ENCODE measurements at places on chromosomes 5 and 9.

DNA sequence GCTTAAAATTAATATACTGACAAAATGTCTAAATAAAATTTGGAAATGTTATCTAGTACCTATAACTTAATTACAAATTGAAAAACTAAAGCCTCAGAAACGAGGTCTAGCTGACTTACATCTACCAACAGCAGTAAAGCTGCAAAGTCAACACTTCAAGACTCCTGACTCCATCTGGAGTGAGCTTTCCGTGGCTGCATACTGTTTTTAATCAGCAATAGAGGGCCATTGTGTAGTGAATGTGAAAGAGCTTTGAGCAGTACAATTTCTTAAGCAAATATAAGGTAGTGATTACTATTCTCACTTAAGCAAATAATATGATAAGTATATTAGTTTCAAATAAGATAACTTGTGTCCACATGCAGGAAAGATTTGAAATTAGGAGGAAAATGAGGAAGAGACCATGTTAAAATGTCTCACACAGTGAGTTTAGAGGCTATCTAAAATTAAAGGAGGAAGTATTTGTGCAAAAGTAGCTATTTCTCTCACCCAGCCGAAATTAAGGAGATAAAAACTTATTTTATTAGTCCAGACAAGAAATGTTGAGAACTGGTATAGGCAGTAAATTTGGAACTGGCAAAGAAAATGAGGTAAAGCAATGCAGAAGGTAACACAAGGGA lies 6.4 kb downstream of the SPINK6 start:
- DNase-seq, result peak; percentile 40

DNA sequence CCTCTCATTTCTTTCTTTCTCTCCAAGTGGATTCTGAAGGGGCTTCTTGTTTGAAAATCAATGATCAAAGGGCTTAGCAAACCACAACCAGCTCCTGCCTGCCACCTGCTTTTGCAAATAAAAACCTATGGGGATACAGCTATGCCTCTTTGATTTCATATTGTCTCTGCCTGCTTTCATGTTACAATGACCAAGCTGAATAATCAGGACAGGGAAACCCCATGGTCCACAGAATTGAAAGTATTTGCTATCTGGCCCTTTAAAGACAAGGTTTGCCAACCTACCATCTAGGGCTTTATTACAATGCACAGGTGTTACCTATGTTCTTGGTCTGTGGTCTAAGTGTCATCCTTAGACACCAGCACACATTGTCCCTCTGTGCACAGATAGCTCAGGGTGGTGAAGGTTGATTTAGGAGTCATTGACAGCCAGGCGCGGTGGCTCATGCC lies 28.8 kb upstream of the PLIN2 start:
- DNase-seq, result peak; percentile 13

GRCh38 chr5:163245584-163245983 lies 191.8 kb upstream of the CCNG1 start:
- no peak for DNase-seq

DNA sequence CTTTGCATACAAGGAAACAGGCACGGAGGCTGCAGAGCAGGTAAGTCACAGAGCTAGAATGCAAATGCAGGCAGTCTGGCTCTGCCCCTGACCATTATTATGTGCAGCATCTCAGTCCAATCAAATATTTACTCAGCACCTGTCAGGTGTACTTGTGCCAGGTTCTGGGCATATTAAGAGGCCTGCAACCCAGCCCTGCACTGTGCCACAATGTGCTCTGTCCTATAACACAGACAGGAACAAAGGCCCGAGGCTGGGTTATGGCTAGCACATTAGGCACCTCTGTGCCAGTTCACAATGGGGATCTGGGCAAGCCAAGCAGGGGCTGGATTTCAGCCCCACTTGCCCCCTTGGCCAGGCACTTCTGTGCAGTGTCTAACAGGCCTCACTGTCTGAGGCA lies 14.0 kb downstream of the ARL15 start:
- DNase-seq, result peak; percentile 63

GRCh38 chr9:4982721-4983482 lies 2.2 kb upstream of the JAK2 start:
- DNase-seq, result no peak

DNA sequence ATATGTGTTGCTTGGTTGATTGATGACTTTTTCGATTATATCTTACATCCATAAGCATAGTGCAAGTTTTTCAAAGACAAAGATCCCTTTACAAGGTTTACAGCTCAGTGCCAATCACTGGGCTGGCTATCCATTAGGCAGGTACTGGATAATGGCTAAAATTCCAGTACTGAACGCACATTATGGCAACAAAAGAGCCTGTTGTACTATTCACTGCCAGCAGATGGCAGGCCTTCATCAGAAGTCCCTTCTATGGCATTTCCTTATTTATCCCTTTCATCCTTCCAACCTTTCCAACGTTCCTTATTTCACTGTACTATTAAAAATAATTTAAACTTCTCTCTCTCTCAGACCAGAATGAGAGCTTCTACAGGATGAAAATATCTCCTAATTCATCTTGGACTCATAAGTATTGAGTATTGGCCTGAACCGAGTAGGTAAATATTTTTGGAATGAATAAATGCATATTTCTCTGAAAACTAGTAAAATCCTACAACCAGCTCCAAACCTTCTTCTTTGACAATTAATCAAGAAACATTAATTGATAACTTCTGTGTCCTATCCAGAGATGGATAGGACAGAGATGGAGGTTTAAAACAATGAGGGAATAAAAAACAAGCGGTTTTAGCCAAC lies 6.7 kb upstream of the WNT8A start:
- peak; percentile 59 for DNase-seq

GRCh38 chr9:133991964-133992779 lies at the start of gene VAV2:
Gene VAV2 (minus strand): TSS chr9:133992324. CDS start chr9:133992278, 46 bp downstream.
- peak; percentile 77 for DNase-seq

DNA sequence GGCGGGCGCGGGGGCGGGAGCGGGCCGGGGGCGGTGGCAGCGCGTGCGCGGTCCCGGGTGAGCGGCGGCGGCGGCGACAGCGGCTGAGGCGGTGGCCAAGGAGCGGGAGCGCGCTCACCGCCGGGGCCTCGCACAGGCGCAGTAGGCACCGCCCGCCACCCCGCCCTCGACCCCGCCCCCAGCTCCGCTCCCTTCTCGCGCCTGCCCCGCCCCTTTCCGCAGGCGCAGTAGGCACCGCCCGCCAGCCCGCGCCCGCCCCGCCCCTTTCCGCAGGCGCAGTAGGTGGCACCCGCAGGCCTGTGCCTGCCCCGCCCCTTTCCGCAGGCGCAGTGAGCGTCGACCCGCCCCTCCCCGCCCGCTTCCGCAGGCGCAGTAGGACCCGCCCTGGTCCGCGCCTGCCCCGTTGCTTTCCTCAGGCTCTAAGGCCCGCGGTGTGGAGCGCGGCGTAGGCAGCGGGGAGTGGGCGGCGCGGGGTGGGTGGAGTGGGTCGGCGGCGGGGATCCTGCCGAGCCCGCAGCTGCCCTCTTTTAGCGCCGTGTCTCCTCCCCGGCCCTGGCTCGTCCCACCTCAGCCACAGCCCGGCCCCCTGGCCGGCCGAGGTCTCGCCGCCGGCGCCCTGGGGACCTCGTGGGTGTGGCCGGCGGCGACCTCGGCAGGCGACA lies at the start of gene CAMSAP1:
TSS of gene CAMSAP1 (minus strand) at position 116 of the 662 bp plus-strand sequence. CDS start 387 bp downstream, outside the sequence.
- DNase-seq, result peak; percentile 90

GRCh38 chr5:148469501-148469935 lies 85.8 kb downstream of the FBXO38 start:
- no peak for DNase-seq

DNA sequence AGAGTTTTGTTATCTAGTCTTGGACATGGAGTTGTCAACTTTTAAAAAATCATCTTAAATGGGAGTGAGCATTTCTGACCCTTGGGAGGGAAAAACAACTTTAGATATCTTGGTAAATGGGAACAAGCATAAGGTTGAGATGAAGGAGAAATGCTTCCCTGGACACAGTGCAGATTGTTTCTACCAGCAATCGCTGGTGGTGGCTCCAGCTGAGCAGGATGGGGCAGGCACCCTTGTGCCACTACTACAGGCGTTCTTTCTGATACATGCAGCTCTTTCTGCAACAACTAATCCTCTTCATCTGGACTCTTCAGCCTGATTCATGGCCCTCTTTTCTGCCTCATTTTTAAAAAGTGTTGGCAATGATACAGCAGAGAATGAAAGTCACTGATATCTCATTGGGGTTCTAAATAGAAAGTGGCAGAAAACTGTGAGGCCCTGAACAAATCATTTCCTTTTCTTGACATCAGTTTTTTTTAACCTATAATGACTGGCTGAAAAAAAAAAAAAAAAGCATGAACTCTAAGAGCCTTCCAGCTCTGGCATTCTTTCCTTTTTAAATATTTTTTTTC lies 409.4 kb upstream of the PTGER4 start:
- DNase-seq, result no peak

- DNase-seq, result no peak
Measured at GRCh38 chr5:167665841-167666375, 625.5 kb upstream of the WWC1 start.
